Inflammatory macrophage treated with lipopolysaccharide for 1 hour (primary cell): ENCODE measurements at places on chromosomes 12 and 14.

DNA sequence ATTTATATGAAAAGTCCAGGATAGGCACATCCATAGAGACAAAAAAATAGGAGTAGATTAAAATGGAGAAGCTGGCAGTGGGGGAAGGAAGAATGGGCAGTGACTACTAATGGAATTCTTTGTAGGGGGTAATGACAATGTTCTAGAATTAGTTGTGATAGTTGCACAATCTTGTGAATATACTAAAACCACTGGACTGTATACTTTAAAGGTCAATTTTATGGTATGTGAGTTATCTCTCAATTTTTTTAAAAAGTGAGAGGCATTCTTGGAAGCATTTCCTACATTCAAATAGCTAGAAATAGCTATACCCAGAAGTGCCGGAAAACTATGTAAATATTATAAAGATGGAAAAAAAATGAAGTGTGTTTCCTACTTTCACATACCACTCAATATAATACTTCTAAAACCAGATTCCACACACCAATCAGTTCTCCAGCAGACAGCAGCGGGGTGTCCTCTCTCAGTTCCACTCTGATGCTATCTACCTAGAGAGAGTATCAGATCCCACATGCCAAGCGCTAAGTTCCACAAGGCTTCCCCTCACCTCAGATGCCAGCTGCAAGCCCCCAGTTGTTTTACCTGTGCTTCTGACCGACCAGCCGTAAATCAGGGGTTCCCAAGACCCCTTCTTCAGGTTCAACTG is 41.7 kb upstream of the NID2 start:
- DNase-seq: no peak

GRCh38 chr12:7899755-7900154 is 27.0 kb upstream of the SLC2A14 start:
- DNase-seq: no peak

- no peak for DNase-seq
Measured at GRCh38 chr12:130347588-130347987, 9.9 kb downstream of the PIWIL1 start.

- no peak for DNase-seq
Measured at GRCh38 chr12:115708801-115709200, 568.7 kb downstream of the MED13L start.

GRCh38 chr12:1747609-1748008 is 56.7 kb downstream of the ADIPOR2 start:
- DNase-seq: no peak

DNA sequence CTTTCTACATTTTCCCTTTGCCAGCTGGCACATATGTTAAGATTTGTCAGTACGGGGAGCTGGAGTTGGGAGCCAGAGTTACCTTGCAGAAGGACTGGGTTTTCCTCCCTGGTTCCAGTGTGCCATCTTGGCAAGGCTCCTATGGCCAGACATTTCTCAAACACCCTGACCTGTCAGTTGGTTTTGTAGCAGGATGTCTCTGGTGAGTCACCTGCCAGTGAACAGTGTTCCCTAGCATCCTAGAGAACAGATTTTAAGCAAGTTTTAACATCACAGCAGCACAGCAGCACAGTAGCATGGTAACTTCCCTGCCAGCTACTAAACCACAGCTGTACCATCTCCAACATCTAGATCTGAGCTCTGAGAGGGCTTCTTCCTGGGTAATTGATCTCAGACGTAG is 26.2 kb upstream of the KTN1 start:
- no peak for DNase-seq
